ENCODE measurements at places on chromosomes 2 and 18.

- H3K36me3 ChIP-seq = no peaks in the 10 kb centered on the region
- no peak overlapping the region for H3K27ac ChIP-seq
- DNase-seq = no peak
- H3K4me1 ChIP-seq = peaks cover 72% of the 10 kb centered on the region
Measured at GRCh38 chr2:10326707-10327594, 24.2 kb downstream of the HPCAL1 start.

GRCh38 chr18:48605408-48605845 is 66.6 kb downstream of the CTIF start:
- H3K27ac ChIP-seq = no peak overlapping the region
- no peaks in the 10 kb centered on the region for H3K4me1 ChIP-seq
- H3K27me3 ChIP-seq = no peaks in the 10 kb centered on the region
- no peaks in the 10 kb centered on the region for H3K36me3 ChIP-seq
- DNase-seq = peak; percentile 43
- no peak overlapping the region for H3K4me3 ChIP-seq

GRCh38 chr2:208657468-208657867 is 250.9 kb downstream of the PTH2R start:
- H3K27ac ChIP-seq = no peak overlapping the region
- H3K4me1 ChIP-seq = no peaks in the 10 kb centered on the region
- no peak for DNase-seq
- H3K27me3 ChIP-seq = no peaks in the 10 kb centered on the region
- H3K4me3 ChIP-seq = no peak overlapping the region

GRCh38 chr2:31263636-31264190 is 29.8 kb downstream of the EHD3 start:
- no peaks in the 10 kb centered on the region for H3K36me3 ChIP-seq
- H3K27ac ChIP-seq = no peak overlapping the region
- DNase-seq = no peak
- no peaks in the 10 kb centered on the region for H3K27me3 ChIP-seq

- no peaks in the 10 kb centered on the region for H3K36me3 ChIP-seq
- no peaks in the 10 kb centered on the region for H3K27me3 ChIP-seq
- H3K4me1 ChIP-seq = peaks cover 6% of the 10 kb centered on the region
- no peak overlapping the region for H3K4me3 ChIP-seq
- no peak overlapping the region for H3K27ac ChIP-seq
- no peak for DNase-seq
Measured at GRCh38 chr2:29487967-29488555, 372.8 kb downstream of the CLIP4 start.

DNA sequence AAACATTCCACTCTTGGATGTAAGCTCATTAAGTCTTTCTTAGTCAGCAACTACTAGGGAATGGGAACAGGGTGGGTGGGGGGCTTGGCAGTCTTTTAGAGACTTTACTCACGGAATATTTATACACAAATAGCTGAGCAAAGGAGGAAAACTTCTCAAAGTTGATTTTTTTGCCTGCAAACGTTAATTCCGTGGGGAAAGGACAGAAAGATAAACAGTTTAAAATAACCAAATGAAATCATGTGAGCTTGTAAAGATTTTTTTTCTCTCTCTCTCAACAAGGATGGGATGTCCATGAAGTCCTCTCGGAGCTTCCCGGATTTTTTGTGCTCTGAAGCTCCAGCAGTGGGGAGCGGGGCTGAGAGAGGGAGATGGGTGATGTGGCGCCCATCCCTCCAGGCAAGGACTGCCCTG is 32.2 kb upstream of the MAT2A start:
- no peaks in the 10 kb centered on the region for H3K36me3 ChIP-seq
- DNase-seq = peak; percentile 57
- H3K27ac ChIP-seq = no peak overlapping the region

- no peaks in the 10 kb centered on the region for H3K4me1 ChIP-seq
- H3K36me3 ChIP-seq = no peaks in the 10 kb centered on the region
- no peaks in the 10 kb centered on the region for H3K27me3 ChIP-seq
- DNase-seq = no peak
Measured at GRCh38 chr2:156935616-156936015, 321.9 kb upstream of the GALNT5 start.

GRCh38 chr18:9771977-9772660 is 64.0 kb downstream of the RAB31 start:
- peaks cover 9% of the 10 kb centered on the region for H3K4me1 ChIP-seq
- H3K36me3 ChIP-seq = no peaks in the 10 kb centered on the region
- no peak for DNase-seq
- no peaks in the 10 kb centered on the region for H3K27me3 ChIP-seq

- H3K4me1 ChIP-seq = peaks cover 8% of the 10 kb centered on the region
- no peaks in the 10 kb centered on the region for H3K36me3 ChIP-seq
- no peak overlapping the region for H3K27ac ChIP-seq
- no peak overlapping the region for H3K4me3 ChIP-seq
Measured at GRCh38 chr18:3921826-3922225, 471.9 kb downstream of the TGIF1 start.

GRCh38 chr2:113895819-113896563 is 6.1 kb downstream of the ACTR3 start:
- H3K4me3 ChIP-seq = no peak overlapping the region
- H3K4me1 ChIP-seq = peaks cover 73% of the 10 kb centered on the region
- no peak overlapping the region for H3K27ac ChIP-seq
- DNase-seq = no peak
- H3K36me3 ChIP-seq = peaks cover 4% of the 10 kb centered on the region
- no peaks in the 10 kb centered on the region for H3K27me3 ChIP-seq

DNA sequence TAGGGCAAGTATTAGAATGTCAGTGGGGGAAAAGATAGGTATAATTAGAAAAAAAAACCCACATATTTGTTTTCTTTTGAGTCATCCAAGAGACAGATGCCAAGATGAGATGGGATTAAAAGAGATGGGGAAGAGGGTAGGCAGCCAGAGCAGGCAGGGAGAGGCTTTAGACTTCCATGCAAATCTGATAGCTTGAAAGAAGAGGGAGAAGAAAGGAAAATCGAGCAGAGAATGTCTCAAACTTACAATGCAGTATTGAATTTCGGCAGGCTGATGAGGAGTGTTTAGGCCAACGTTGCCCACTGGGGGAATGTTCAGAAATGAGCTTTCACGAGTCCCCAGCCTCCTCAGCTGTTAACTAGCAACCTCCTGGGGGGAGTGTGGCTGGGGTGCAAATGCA is 91.3 kb downstream of the SPATS2L start:
- H3K36me3 ChIP-seq = no peaks in the 10 kb centered on the region
- no peak overlapping the region for H3K4me3 ChIP-seq
- no peaks in the 10 kb centered on the region for H3K27me3 ChIP-seq
- DNase-seq = no peak

DNA sequence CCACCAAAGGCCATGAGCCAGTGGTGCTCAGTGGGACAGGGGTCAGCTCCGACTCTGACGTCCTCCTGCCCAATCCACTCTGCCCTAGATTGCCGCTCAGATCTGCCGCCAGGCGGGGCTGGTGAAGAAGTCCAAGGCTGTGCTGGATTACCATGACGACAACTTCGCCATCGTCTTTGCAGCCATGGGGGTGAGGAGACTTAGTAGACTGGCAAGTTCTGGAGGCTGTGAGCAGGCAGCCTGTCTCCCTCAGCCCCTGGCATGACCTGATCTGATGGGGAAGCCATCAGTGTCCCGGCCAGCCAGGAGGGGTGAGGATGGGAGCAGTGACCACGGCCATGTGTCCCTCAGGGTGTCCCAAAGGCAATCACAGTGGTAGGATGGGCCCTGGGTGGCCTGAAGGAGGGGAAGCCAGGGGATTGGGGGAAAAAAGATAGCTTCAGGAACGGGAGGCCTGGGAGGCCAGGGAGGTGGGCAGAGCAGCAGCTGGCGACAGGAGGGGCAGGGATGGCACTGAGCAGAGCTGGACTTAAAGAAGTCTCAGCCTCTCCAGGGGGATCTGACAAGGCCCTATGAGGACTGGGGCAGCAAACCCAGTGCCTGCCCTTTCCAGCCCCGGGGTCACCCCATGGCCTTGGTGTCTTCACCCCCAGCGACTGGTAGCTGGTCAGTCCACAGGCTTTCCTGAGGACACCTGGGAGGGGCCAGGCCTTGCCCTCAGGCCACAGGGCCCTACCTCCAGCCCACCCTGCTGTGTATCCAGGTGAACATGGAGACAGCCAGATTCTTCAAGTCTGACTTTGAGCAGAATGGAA is 17.4 kb upstream of the ANKRD53 start:
- peaks cover 7% of the 10 kb centered on the region for H3K4me1 ChIP-seq
- H3K27ac ChIP-seq = no peak overlapping the region
- no peak for DNase-seq
- no peaks in the 10 kb centered on the region for H3K36me3 ChIP-seq

DNA sequence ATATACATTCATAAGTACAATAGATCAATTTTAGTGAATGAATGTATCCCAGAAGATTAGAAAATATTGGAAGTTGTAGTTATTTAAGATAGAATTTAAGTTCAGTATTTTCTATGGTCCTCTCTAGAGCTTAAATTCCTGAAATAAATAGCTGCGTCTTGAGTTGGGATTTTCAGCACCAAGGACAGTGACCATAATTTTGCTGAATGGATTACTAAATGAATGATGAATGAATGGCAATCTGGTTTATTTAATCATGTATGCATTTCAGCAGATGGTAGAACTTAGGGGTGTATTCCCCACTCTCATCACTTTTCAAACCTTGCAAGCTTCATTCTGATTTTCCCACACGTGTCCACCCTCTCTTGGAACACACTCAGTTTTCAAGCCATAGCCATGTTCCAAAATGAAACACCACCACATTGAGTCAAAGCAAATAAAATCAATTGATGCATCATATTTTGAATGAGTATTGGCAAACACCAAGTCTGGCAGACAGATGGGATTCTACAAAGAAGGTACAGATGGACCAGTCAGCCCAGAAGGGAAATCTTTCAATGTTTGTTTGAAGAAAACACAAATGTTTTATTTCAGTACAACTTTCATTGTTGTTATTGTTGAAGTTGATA is 362.2 kb upstream of the NXPH2 start:
- no peaks in the 10 kb centered on the region for H3K36me3 ChIP-seq
- H3K27me3 ChIP-seq = no peaks in the 10 kb centered on the region
- H3K4me3 ChIP-seq = no peak overlapping the region
- no peak for DNase-seq

DNA sequence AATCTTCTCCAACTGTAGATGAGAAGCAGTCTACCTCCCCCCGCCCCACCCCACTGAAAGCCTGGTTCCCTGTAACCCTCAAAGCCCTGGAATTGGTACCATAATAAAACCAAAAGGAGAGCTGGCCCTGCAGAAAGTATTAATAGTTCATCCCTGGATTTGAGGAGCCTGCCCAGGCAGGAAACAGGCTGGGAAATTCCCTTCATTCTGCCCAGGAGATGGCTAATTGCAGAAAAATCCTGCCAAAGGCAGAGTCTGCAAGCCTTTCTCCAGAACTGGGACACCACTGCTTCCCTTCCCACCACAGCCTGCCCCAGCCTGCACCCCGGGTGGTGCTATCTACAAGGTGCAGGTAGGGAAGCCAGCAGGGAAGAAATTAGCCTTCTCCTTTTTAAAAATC is 16.3 kb downstream of the GKN2 start:
- H3K27me3 ChIP-seq = no peaks in the 10 kb centered on the region
- H3K4me1 ChIP-seq = peaks cover 17% of the 10 kb centered on the region
- no peak overlapping the region for H3K4me3 ChIP-seq
- H3K27ac ChIP-seq = no peak overlapping the region

GRCh38 chr2:101690547-101691152 is 6.9 kb upstream of the MAP4K4 start:
- H3K4me3 ChIP-seq = no peak overlapping the region
- no peaks in the 10 kb centered on the region for H3K27me3 ChIP-seq
- no peak for DNase-seq
- no peak overlapping the region for H3K27ac ChIP-seq
- H3K36me3 ChIP-seq = no peaks in the 10 kb centered on the region
- H3K4me1 ChIP-seq = no peaks in the 10 kb centered on the region

DNA sequence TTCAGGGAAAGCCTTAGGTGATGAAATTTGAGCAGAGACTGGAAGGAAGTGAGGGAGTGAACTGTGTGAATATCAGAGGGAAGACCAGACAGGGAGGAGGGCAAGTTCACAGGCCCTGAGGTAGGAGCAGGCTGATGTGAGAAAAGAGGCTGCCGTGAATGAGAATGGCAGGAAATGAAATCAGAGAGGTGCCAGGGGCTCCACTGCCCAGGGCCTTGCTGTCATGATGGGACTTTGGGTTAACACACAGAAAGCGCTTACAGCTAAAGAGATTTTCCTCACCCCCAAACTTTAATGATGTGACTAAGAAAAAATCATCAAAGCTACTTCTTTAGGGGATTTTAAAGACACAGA is 53.8 kb downstream of the MARCHF4 start:
- H3K4me3 ChIP-seq = no peak overlapping the region
- H3K36me3 ChIP-seq = no peaks in the 10 kb centered on the region
- H3K27ac ChIP-seq = no peak overlapping the region
- no peaks in the 10 kb centered on the region for H3K27me3 ChIP-seq
- no peak for DNase-seq

- peak; percentile 35 for DNase-seq
- H3K4me3 ChIP-seq = no peak overlapping the region
- no peaks in the 10 kb centered on the region for H3K27me3 ChIP-seq
- no peak overlapping the region for H3K27ac ChIP-seq
- no peaks in the 10 kb centered on the region for H3K4me1 ChIP-seq
Measured at GRCh38 chr2:59296279-59296678, 1055.2 kb upstream of the FANCL start.

DNA sequence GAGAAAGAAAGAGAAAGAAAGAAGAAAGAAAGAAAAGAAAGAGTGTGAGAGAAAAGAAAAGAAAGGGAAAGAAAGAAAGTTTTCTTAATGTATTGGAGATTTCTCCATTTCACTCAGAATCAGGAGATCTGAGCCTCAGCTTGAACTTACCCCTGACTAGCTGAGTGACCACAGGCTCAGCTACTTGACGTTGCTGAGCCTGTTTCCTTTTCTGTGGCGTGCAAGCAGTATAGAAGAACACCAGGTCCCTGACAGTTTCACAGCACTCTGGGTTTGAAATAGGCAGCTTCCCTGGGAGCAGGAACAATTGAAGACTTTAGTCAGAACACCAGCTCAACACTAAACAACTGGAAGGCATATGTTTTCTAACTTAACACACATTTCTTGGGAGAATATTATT is 44.7 kb downstream of the MARCO start:
- H3K36me3 ChIP-seq = no peaks in the 10 kb centered on the region
- H3K27ac ChIP-seq = no peak overlapping the region
- H3K4me3 ChIP-seq = no peak overlapping the region
- no peaks in the 10 kb centered on the region for H3K4me1 ChIP-seq
- H3K27me3 ChIP-seq = no peaks in the 10 kb centered on the region

GRCh38 chr18:47204908-47205522 is 28.9 kb upstream of the IER3IP1 start:
- no peak overlapping the region for H3K4me3 ChIP-seq
- H3K4me1 ChIP-seq = no peaks in the 10 kb centered on the region
- H3K27me3 ChIP-seq = peaks cover 8% of the 10 kb centered on the region
- H3K27ac ChIP-seq = no peak overlapping the region

DNA sequence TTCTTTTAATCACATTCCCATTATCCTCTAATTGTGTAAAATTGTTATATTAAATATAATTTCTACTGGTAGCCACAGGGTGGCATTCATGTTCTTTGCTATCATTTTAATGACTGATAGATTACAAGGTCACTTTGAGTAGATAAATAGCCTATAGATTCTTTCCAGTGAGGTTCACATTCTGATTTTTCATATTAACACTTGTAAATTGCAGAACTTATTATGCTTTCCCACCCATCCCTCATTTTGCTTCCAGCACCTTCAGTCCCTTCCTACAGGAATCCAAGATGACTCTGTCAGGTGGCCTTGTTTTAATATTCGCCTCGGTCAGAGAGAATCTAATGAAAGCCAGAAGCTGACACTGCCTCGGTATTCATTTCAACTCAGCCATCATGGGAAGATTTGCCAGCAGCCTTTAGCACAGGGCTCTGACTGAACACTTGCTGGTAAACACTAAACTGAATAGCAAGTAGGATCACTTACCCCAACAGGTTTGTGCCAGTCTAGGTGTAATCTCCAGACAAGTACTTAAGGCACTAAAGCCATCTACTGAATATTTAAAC is 101.2 kb upstream of the FSHR start:
- DNase-seq = peak; percentile 33
- H3K27me3 ChIP-seq = no peaks in the 10 kb centered on the region
- H3K27ac ChIP-seq = no peak overlapping the region
- no peaks in the 10 kb centered on the region for H3K4me1 ChIP-seq

Data from stomach (tissue), 19 donors.